ENCODE measurements at places on chromosomes 16 and 17.

DNA sequence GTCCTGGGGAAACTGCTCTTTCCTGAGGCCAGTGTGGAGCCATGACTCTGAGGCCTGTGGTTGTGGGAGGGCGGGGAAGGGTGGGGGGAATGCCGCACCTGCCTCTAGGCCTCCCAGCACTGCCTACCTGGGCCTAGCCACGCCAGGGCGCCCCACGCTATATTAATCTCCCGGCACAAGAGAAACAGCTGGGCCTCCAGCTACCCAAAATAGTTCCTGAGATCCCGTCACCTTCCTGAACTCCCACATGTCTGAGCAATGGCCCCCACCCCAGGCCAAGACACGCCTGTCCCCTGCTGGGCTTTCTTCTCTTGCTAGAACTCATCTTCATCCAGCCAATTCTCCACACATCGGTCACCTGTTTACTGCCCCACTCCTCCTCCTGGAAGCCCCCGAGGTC is 13.0 kb upstream of the MTSS2 start:
- no peak for DNase-seq

GRCh38 chr16:49276646-49277385 is 4.8 kb downstream of the CBLN1 start:
- DNase-seq, result no peak

DNA sequence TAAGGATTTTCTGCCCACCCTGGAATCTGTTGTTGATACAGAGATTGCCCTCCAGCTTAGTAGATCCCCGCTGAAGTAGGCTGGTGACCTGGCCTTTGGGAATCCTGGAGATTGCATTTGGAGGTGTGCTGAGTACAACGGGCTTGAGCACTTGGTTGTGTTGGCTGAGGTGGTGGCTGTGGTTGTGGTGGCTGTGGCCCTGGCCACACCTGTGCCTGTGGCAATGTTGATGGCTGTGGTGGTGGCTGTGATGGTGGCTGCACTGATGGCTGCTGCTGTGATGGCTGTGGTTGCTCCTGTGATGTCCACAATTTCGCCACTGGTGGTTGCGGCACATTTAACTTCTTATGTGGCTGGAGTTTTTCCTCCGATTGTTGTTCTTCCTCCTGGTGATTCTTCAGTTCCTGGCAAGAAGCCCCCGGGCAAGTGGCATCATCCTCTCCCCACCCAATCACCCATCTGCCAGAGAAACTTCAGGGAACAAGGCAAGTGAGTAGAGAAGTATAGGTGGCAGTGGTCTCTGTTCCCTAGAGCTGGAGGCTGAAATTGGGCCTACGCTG is 4.2 kb downstream of the CCDC200 start:
- DNase-seq, result no peak

- no peak for DNase-seq
Observed at GRCh38 chr16:88971371-88972097, 5.5 kb downstream of the CBFA2T3 start.
